ENCODE measurements at places on chromosomes 1 and 21.

GRCh38 chr1:216258856-216259255 lies 164.4 kb downstream of the USH2A start:
- DNase-seq: no peak

GRCh38 chr1:106925750-106926149 lies 130.7 kb upstream of the PRMT6 start:
- DNase-seq: no peak

GRCh38 chr1:9331558-9332346 lies 39.1 kb downstream of the SPSB1 start:
- DNase-seq: no peak

GRCh38 chr1:28895896-28896608 lies 18.3 kb upstream of the EPB41 start:
- no peak for DNase-seq

- DNase-seq: no peak
Measured at GRCh38 chr1:1118011-1118875, 2.4 kb upstream of the C1orf159 start.

DNA sequence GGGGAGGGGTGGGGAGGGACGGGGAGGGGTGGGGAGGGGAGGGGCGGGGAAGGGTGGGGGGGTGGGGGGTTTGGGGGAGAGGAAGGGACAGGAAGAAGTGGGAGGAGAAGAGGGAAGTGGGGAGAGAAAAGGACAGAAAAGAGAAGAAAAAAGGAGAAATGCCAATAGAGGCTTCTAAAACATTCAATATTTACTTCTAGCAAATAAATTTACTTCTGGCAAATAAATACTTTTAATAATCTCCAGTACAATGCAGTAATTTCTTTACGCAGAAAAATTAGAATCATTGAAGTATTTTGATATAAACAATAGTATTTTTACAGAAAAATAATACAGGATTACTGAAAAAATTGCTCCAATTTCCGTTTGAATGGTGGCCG lies 9.4 kb upstream of the GPR161 start:
- DNase-seq: no peak

DNA sequence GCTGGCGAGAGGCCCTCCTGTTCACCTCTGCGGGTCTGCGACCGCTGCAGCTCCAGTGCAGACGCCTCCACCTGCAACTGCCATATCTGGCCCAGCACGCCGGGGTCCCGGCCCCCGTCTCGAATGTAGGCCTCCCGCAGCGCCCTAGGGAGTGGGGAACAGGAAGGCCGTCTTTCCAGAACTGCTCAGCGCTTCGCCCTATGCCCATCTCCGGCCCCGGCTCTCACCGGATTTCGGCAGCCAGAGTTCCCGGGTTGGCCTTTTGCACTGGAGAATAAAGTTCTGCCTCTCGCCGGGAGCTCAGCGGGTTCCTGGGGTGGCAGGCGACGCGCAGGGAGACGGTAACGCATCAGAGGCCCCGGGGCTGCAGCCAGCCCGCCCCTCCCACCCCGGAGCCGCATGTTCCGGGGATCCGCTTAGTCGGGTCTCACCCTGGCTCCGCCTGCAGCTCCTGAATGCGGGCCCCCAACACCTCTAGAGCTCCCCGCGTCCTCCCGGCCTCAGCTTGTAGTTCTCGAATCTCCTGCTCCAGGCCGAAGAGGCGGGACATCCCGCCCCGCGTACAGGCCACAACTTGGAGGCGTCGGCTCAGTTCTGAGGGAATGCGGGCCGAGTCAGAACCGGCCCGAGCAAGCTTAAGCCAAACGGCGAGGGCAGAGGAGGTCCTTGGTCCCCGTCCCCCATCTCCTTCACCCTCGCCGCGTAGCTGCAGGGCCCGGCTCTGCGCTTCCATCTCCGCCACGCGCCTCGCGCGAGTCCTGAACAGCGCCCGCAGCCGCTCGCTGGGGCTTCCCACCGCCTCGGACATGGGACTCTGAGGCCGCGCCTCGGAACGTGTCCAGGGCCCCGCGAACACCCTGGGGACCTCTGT lies 1.1 kb downstream of the CCDC17 start:
- no peak for DNase-seq

DNA sequence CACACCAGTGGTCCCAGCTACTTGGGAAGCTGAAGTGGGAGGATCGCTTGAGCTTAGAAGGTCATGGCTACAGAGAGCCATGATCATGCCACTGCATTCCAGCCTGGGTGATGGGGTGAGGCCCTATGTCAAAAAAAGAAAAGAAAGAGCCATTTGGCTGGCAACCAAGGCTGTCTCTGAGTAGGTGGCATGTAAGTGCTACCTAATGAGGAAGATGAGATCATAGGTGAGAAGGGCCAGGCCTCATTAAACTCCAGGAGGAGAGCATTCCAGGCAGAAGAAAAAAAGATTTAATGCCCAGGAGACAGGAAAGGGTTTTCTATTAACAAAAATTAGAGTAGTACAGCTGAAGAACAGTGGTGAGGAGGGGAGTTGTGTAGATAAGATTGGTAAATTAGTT lies 103.4 kb upstream of the ZNF678 start:
- no peak for DNase-seq

All from retinal pigment epithelial cell (primary cell).